ENCODE measurements at places on chromosomes 1 and 21.

DNA sequence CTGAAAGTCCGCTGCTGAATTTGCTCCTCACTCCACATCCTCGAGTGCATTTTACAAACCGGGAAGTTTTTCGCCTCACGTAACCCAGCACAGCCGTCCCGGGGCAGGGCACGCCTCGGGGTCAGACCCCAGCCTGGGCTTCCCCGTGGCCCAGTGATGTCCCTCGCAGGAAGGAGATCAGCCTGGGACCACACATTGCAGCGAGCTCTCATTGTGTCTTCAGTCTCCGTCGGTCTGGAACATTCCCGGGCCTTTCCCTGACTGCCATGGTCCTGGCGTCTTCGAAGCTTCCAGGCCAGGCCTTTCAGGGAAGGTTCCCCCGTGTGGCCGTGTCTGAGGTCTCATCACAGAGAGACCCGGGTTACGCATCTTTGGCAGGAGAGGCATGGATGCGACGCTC is 43.5 kb downstream of the MORN1 start:
- no peak for DNase-seq

DNA sequence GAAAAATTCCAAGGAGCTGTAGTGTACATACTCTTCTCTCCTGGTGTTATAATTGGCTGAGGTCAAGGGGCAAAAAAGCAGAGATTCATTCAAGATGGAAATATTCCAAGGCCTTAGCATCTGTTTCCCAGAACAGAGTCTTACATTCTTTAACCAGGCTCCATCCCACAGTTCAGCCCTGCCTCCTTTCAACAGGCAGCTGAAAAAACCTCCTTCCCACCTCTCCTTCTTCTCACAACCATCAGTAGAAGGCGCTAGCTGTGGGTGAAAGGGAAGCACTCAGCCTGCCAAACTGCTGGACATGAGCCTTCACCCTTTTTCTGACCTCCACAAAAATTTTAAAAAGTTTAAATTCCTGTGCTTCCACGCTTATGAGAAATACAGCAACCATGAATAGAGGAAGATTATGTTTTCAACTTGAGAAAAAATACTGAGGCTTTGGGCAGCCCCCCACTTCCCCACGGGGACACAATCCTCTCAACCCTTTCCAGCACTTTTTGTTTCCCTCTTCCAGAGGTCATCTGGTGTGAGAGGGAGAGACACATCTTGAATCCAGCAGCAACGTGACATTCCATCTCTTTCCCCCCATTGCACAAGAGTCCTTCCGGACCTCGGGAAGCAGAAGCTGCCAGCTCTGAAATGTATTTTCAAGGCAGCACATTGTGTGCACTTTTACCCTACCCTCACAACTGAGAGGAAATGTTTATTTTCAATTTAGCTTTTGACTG is 43.2 kb upstream of the FMO2 start:
- DNase-seq = peak; percentile 47

GRCh38 chr1:206658264-206658980 is 23.1 kb downstream of the DYRK3 start:
- DNase-seq = no peak

DNA sequence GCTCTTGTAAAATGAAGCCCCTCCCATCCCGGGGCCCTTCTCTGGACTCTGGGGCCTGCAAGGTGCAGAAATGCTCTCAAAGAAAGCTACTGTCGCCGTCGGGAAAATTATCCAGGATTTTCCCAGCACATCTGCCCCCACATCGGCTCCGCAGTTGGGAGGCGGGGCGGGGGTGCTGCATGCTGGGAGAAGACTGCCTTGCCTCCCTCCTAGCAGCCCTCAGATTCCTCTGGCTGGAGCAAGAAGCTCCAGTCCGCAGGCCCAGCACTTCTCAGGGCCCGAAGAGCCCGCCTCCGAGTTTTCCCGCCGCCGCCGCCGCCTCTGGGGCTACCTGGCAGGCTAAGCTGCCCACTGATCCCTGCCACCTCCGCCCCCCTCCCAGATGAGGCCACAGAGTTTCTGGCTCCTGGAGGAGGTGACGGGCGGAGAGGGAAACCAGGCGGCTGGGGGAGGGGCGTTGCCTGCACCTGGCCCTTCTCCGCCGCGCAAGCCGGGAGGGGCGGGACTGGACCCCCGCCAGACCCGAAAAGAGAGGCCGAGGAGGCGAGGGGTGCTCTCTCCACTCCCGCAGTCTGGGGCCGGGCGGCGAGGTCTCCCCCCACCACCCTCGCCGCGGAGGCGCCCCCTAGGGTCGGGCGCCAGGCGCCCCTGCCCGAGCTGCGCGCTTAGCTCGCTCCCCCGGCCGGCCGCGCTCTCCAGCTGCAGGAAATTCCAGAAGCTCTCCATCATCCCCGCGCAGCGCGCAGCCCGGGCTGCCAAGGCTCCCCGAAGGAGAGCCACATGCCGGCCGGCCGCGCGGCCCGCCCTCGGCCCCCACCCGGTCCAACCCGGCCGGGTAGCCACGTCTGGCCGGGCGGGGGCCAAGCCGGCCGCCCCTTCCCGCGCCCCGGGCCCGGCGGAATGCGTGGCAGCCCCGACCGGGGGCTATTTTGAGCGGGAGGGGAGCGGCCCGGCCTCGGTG is 28.8 kb downstream of the AHDC1 start:
- peak; percentile 91 for DNase-seq

GRCh38 chr1:66313429-66313828 is 220.5 kb upstream of the SGIP1 start:
- DNase-seq = no peak

- DNase-seq = no peak
These were observed 9.3 kb upstream of the PIGC start for GRCh38 chr1:172453153-172453545.

- no peak for DNase-seq
These were observed 4.8 kb upstream of the PCNX2 start for GRCh38 chr1:233300326-233300725.

DNA sequence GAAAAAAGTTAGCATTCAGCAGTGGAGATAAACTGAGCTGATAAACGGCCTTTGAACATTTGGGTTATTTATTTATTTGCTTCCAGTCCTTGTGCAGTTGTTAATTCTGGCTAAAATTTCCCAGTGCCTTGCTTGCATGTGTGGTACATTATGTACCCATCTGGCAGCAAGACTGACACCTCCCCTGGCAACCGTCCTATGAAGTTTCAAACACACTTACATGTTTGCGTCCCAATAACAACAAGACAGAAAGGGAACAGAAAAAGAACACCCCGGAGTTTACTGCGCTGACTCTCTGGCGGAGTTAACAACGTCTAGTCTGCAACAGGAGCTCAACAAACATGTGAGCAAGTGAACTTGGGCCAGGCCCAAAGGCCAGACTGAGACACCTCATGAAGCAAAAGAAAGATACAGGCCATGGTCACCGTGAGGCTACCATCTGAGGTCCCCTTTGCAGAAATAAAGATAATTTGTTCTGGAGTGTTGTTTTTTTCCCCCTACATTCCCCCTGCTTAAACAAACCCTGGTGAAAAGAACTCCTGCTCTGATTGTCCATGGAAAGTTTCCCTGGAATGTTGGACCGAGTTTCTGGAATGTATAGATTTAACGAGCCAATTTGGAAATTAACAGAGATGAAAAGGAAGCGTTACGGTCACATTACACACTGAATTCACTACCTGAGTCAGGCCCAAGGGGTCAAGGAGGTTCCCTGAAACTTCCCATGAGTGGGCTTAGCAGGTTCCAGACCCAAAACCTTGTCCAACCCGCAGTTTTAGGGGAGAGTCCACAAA is 33.4 kb downstream of the TRABD2B start:
- peak; percentile 86 for DNase-seq

DNA sequence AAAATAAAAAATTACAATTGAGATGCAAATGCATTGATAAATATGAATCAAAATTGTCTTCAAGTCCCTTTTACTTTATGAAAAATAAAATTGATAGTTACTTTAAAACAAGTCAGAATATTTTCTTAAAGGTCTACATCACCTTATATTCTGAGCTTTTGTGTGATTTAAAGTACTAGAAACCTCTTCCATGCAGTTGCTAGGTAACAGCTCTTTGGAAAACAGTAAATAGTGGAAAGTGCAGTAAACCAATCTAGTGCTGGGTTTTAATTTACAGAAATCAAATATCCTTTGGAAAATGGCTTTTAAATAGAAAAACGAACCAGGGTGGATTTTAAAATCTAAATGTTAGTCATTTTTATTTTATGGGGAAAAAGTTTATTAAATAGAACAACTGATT is 227.9 kb downstream of the KCNT2 start:
- no peak for DNase-seq

DNA sequence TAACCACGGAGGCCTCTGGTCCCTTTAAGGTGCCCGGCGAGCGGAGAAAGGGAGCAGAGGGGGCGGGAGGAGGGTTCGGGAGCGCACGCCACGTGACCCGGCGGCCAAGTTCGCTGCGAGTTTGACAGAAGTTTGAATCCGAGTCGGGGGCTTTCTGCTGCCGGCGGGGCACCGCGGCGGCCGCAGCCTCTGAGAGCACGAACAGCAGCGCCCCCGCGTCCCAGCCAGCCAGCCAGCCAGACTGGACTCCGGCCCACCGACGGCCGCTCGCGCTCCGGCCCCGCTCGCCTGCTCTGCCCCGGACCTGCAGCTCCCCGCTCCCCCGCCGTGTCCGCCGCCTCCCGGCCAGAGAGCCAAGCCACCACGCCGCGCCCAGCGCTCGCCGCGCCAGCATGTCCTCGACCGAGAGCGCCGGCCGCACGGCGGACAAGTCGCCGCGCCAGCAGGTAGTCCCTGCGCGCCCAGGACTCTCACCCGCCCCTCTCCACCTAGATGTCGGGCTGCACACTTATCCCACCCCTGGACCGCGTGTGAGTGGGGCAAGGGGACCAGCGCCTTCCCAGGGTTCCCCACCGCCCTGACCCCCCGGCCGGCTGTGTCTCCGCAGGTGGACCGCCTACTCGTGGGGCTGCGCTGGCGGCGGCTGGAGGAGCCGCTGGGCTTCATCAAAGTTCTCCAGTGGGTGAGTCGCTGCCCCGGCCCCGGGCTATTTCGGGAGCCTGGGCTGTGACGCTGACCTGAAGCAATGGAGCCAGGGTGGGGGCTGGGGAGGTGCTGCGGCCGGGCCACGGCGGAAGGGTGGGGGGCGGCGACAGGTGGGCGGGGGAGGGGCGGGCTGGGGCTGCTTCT is at the start of gene SYPL2:
Gene SYPL2, plus strand, starts transcription at position 95 of the 849 bp plus-strand sequence. Its CDS starts 298 bp downstream, at position 393.
- peak; percentile 70 for DNase-seq

DNA sequence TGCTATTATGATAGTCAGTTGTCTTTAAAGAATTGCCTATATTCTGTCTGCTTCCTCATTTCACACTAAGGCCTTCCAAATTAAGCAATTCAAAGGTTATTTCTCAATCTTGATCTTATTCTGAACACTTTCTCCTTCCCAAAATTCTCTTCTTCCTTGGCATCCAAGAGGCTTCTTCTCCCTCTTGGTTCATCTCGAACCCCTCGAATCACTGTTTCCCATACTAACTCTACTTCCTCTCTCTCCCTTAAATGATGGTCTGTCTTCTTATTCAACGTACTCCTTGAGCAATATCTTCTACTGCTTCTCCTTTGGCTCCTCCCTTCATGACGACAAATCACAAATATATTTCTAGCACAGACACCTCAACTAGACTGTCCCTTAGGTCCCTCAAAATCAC is 4.5 kb downstream of the COPA start:
- DNase-seq = no peak

DNA sequence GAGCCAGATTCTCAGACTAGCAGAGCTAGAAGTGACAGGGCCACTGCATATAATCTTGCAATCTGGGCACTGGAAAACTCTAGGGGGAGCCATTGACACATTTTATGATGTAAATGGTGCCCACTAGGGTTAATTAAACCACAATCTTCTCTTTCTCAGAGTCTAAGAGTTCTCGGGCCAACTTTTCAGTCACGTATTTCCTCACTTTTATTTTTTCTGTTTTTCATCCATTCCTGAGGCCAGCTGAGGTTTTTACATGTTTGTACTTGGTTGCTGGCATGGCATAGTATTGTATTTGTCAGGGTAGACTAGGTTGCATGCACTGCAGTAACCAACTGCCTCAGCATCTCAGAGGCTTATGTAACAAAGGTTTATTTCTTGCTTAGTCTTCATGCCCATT is 138.2 kb downstream of the ZNF326 start:
- peak; percentile 22 for DNase-seq

- no peak for DNase-seq
These were observed 7.6 kb downstream of the CLSTN1 start for GRCh38 chr1:9816199-9816598.

DNA sequence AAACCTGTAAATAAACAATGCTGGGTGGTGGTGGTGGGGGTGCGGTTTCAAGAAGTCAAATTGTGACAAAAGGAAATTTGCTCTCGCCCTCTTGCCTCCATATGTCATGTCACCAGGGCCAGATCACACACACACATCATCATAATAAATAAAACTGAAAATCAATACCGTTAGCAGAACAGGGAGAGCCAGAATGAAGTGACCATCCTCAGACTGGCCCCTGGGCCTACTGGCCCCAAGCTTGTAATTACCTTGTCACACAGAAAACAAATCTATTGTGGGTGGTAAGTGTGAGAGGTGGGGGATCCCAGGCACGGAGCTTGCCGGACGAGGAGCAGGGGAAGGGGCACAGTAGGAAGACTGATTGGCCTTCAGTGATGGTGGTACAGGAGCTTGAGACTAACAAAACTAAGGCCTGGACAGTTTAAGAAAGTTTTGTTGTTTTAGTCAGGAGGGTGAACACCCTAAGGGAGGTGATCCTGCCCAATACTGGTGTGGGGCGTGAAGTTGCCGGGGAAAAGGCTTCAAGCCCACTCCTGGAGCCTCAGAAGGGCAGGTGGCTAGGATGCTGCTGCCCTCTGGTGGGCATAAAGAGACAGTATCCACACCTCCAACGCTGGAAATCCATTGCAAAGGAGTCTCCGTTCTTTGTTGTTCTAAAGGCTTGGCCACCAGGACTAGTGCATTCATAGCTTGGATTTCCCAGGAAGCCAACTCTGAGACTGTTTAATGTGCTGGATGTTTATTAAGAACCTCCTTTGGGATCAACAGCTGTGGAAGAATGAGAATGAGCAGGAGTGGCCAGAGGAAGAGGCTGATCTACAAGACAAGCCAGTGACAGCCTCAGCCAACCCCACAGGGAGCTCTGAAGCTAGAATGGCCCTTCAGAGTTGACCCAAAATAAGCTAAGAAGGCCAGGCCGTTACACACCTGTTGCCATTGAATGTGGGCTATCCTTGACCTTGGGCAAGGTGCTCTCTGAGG is 8.1 kb upstream of the C1orf216 start:
- DNase-seq = peak; percentile 67

GRCh38 chr21:36478207-36478701 is 1.7 kb downstream of the CLDN14 start:
- DNase-seq = no peak

DNA sequence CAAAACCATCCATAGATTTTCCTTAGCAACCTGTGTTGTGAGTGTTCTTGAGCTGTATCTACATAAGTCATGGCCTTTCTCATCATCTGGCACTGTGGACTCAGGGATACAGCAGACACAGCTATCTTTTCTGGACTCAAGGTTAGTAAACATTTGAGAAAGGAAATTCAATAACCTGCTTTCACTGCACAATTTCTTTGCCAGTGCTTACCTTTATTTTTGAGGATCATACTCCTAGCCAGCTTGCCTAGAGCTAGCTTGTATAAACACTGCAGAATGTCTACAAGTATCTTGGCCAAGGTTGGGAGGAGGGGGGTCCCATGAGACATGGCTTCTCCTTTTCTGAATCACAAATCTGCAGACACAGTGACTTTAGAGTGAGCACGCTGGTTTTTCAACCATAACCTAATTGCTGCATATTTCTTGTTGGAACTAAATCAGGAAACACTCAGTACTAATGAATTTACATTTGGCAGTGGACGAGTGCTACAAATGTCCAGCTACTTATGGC is 27.2 kb downstream of the ADAMTS5 start:
- DNase-seq = no peak
